Activated naive CD8-positive, alpha-beta T cell treated with anti-CD3 and anti-CD28 coated beads for 36 hours (primary cell): ENCODE measurements at places on chromosomes 2 and 18. TPM values are rescaled to one million over a fixed set of nuclear protein-coding genes. Genes with fewer than 3 reads are reported as not detected.
A peak's percentile ranks its signal among the peaks of the same experiment; 100 is the strongest.

Gene TMEM18
- total RNA-seq, result 32.6 TPM

Gene VWC2L
- not detected for total RNA-seq

- no peak for DNase-seq
These were observed 2.7 kb downstream of the HS1BP3 start for GRCh38 chr2:20648206-20648605.

GRCh38 chr18:9150121-9150520 lies 13.5 kb downstream of the ANKRD12 start:
- no peak for DNase-seq

DNA sequence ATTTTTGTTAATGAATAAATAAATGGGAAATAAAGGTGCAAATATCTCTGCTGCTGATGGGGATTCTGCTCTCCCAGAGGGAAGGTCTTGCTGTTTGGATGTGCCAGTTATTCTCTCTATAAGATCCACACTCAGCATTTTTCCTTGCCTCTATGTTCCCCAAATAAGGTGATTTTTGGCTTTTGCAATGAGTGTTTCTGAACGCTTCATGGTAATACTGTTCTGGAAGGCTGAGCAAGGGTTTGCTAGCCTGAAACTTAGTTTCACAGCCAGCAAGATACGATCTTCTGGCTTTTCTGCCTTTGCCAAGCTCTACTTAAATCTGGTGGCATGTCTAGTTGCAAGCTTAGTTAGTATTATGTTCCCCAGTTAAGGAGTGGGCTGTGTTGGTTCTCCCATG lies 114.6 kb downstream of the LPIN1 start:
- no peak for DNase-seq

Gene REG3A
- not detected for total RNA-seq

GRCh38 chr2:160695402-160696086 lies 201.9 kb upstream of the RBMS1 start:
- DNase-seq, result no peak

GRCh38 chr2:88195246-88195645 lies 25.1 kb downstream of the THNSL2 start:
- no peak for DNase-seq

DNA sequence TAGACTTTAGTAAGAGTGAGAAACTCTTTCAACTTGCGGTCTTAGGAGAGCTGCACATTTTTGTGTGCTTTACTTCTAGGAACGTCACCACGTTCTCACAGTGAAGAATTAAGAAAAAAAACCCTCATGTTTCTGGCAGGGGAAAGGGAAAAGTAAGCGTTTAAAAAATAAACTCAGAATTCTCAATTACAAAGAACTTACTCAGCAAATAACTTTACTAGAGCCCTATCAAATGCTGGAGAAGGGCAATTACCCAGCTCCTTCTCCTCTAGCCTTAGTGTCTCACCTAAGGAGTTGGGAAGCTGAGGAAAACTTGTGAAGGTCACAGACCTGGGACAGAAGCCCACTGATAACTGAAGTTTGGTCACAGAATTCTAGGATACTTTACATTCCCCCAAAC lies 1500.3 kb downstream of the LRP1B start:
- no peak for DNase-seq

DNA sequence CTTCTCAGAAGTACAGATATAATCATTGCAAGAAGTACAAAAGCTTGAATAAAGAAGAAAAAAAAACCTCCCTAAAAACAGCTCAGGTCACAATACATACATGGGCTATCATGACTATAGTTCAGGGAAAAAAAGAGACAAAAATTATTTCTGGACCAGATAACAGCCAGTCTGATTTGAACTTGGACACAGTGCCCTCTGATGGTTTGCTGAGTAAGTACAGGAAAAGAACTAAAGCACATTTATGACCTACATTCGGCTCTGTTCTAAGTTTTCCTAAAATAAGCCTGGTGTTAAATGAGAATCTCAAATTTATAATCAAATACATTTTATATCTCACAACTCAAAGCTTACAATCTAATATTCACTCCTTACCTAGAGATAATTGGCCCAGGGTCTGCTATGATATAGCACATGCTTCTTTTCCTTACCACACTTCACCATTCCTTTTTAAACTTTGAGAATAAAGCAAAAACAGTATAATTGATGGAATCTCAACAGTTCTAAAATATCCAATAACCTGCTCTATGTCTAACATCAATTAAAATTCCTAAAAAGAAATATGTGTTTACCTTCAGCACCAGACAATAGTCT lies 81.1 kb downstream of the RAPH1 start:
- peak; percentile 4 for DNase-seq

DNA sequence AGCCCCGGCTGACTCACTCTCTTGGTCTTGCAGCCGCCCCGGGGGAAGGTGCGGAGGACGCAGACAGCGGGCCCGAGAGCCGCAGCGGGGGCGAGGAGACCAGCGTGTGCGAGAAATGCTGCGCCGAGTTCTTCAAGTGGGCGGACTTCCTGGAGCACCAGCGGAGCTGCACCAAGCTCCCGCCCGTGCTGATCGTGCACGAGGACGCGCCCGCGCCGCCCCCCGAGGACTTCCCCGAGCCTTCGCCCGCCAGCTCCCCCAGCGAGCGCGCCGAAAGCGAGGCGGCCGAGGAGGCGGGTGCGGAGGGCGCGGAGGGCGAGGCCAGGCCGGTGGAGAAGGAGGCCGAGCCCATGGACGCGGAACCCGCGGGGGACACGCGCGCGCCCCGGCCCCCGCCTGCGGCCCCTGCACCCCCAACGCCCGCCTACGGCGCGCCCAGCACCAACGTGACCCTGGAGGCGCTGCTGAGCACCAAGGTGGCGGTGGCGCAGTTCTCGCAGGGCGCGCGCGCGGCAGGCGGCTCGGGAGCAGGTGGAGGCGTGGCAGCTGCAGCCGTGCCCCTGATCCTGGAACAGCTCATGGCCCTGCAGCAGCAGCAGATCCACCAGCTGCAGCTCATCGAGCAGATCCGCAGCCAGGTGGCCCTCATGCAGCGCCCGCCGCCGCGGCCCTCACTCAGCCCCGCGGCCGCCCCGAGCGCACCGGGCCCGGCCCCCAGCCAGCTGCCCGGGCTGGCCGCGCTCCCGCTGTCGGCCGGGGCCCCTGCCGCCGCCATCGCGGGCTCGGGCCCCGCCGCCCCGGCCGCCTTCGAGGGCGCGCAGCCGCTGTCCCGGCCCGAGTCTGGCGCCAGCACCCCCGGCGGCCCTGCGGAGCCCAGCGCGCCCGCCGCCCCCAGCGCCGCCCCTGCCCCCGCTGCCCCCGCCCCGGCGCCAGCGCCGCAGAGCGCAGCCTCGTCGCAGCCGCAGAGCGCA lies 12.7 kb downstream of the SALL3 start:
- DNase-seq, result no peak

DNA sequence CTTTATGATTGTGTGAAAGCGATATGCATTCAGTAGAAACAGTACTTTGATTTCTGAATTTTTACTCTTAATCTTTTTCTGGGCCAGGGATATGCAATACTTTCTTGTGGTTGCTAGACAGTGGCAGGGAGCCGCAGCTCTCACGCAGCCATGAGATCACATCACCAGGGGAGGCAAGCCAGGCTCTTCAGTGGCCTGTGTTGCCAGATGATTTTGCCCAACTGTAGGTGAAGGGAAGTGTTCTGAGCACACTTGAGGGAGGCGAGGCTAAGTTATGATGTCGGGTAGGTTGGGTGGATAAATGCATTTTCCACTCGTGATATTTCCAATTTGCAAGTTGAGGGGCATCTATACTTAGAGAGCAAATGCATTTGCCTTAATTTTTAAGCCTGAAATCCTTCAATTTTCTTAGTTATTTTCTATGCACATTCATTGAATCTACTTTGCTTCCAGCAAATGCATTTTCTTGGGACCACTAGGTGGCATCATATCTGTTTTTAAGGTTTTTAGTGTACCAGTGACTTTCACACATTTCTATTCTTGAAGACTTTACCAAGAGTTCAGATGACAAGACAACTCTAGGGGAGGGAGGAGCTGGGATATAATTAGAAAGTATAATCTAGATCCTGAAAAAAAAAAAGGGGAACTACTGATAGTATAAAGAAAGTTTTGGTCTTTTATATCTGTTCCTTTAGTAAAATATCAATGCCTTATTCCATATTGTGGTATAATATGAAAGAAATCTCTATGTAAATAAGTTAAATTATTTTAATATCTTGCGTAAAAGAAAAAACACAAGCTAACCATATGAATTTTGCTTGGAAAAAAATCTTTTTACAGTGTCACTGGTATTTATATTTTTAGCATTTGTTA lies 643.3 kb downstream of the SOCS6 start:
- DNase-seq, result no peak

- no peak for DNase-seq
These were observed 19.2 kb downstream of the TMEM185B start for GRCh38 chr2:120204022-120204405.

GRCh38 chr18:52242711-52243110 lies 97.3 kb upstream of the DCC start:
- DNase-seq, result no peak

- DNase-seq, result no peak
These were observed 7.5 kb upstream of the SERPINB13 start for GRCh38 chr18:63579616-63580015.

DNA sequence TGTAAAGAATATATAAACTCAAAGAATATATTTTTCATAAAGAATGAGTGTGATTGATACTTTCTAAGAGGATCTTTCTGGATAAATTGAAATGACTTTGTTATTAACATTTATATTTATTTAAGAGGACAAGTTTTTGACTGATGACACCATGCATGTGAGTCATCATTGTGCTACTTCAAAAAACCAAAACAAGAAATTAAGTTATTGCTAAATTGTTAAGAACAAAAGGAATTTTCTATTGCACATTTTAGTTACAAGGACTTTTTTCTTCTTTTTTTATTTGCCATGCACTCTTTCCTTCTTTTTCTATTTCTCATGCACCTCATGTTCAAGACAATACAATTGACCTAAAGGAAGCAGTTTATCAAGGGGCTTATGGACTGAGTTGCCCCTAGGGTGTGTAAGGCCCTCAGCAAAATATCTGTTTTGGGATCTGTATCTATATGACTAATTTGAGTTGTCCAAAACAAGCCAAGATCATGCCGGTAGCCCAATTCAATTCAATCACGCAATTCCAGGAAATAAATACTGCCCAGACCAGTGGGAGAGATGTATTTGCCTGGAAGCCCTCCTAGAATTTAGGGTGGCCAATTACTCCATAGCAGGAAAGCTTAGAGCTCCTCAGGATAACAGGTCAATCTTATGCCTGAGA lies 654.3 kb downstream of the METTL4 start:
- DNase-seq, result no peak

GRCh38 chr2:47344890-47345589 lies 57.9 kb upstream of the MSH2 start:
- no peak for DNase-seq

Gene DPYSL5
- not detected for total RNA-seq

DNA sequence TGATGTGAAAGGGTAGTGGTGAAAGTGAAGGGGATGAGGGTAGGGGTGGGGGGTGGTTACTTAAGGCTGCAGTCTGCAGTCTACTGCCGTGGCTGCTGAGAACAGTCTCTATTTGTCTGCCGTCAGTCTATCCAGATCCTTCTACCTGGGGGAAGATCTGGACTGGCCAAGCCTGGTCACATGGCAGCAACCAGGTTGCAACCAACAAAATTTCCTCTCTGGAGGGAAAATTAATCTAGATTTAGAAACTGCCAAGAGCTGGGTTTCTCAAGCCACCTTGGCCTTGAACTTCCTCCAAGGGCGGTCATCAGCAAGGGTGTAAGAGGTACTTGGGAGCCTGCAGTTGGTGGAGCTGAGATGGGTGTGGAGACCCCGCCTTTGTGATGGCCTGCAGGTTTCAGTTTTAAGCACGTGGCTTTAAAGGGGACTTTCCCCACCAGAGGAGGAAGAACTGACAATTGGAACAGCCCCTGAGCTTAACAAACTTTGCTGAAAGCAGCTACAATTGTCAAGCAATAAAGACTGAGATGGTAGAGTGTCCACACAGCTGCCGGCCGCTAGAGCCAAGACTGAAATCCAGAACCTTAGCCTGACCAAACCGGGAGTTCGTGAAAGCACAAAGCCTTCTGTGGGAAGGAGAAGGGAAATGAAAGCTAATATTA lies 31.4 kb upstream of the KCMF1 start:
- DNase-seq, result peak; percentile 82

Gene MYO5B
- total RNA-seq, result not detected

DNA sequence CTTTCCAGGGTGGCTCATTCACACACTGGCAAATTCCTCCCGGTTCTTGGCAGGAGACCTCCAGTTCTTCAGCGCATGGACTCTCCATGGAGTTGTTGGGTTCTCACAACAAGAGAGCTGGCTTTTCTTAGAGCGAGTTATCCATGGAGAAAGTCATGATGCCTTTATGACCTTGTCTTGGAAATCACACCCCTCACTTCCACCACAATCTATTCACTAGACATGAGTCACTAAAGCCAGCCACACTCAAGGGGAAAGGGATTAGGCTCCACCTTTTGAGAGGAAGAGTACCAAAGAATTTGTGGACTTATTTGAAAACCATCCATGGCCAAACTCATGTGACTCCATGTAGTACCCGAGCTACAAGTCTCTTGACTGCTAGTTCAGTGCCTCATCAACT lies 160.5 kb downstream of the SETBP1 start:
- no peak for DNase-seq

GRCh38 chr2:121722479-121722878 lies 14.2 kb downstream of the NIFK start:
- DNase-seq, result no peak

Gene RNF152
- total RNA-seq, result 0.42 TPM

DNA sequence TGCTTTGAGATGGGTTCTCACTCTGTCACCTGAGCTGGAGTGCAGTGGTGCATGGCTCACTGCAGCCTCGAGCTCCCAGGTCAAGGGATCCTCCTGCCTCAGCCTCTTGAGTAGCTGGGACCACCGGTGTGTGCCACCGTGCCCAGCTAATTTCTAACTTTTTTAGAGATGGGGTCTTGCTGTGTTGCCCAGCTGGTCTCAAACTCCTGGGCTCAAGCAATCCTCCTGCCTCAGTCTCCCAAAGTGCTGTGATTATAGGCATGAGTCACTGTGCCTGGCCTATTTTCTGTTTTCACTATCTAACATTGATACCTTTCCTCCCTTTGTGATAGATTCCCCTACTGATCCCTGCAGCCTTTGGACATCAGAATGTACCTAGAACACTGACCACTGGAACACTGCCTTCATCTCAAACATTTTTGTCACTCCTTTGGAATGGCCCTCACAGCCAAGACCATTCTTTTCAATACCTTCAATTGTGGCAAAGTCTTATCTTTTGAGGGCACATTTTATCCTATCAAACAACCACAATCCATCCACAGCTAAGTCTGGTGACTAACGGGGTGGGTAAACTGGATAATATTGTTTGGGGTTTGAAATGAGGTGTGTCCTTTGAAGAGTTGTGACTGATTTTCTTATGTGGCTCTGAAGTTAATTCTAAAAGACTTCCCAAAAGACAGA lies 43.7 kb downstream of the EPAS1 start:
- DNase-seq, result no peak

GRCh38 chr2:32947076-32947483 lies 327 bp downstream of the LTBP1 start:
- peak; percentile 5 for DNase-seq

- no peak for DNase-seq
These were observed 6.3 kb upstream of the LTBP1 start for GRCh38 chr2:32940316-32940997.
